ENCODE measurements at places on chromosomes 11 and 22. TPM values are rescaled to one million over a fixed set of nuclear protein-coding genes. Genes with fewer than 3 reads are reported as not detected.

Gene OR6A2
- not detected for total RNA-seq

Gene ARHGEF17
- not detected for total RNA-seq

Gene DTX4
- 0.24 TPM for total RNA-seq

Gene ACRV1
- total RNA-seq, result not detected

- no peak overlapping the region for H3K27ac ChIP-seq
- no peaks in the 10 kb centered on the region for H3K4me1 ChIP-seq
- DNase-seq, result no peak
- H3K27me3 ChIP-seq, result no peaks in the 10 kb centered on the region
Measured at GRCh38 chr11:132444911-132445310, 1074.5 kb downstream of the NTM start.

GRCh38 chr11:93279851-93280347 is 50.6 kb upstream of the DEUP1 start:
- no peak overlapping the region for H3K27ac ChIP-seq
- no peaks in the 10 kb centered on the region for H3K27me3 ChIP-seq
- H3K36me3 ChIP-seq, result no peaks in the 10 kb centered on the region
- H3K4me3 ChIP-seq, result no peak overlapping the region
- DNase-seq, result no peak

DNA sequence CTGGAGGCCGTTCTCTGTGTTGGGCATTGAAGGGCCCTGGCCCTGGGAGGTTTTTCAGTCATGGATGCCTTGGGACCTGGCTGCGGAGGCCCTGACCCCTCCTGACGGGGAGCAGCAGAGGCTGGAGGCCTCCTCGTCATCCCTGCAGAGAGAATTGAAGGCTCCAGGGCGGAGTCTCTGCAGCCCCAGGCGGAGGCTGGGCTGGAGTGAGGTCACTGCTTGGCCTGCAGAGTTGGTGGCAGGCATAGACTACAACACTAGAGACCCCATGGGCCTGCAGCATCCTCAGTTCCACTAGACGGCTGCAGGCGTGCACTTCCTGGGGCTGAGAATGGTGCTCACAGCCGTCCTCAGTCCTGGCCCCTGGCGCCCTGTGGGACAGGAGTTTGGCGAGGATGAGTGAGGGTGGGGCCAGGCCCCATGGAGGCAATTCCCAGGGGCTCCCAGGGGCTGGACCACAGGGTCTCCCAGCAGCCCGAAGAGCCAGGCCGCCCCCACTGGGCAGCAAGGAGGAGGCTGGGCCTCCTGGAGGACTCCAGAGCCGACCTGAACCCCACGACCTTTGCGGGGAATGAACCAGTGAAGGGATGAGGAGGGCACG is 1194.9 kb downstream of the BRD1 start:
- H3K4me1 ChIP-seq, result no peaks in the 10 kb centered on the region
- no peak overlapping the region for H3K4me3 ChIP-seq
- H3K36me3 ChIP-seq, result no peaks in the 10 kb centered on the region
- no peak for DNase-seq
- H3K27me3 ChIP-seq, result no peaks in the 10 kb centered on the region

GRCh38 chr22:35352214-35353111 is 28.4 kb upstream of the HMOX1 start:
- DNase-seq, result no peak
- no peaks in the 10 kb centered on the region for H3K27me3 ChIP-seq
- no peak overlapping the region for H3K4me3 ChIP-seq
- H3K27ac ChIP-seq, result no peak overlapping the region

GRCh38 chr11:10604340-10604748 is 35.9 kb upstream of the LYVE1 start:
- H3K4me1 ChIP-seq, result no peaks in the 10 kb centered on the region
- no peaks in the 10 kb centered on the region for H3K27me3 ChIP-seq
- H3K36me3 ChIP-seq, result no peaks in the 10 kb centered on the region
- no peak overlapping the region for H3K27ac ChIP-seq
